AG09309 (cell line): ENCODE measurements at places on chromosomes 4 and X.

DNA sequence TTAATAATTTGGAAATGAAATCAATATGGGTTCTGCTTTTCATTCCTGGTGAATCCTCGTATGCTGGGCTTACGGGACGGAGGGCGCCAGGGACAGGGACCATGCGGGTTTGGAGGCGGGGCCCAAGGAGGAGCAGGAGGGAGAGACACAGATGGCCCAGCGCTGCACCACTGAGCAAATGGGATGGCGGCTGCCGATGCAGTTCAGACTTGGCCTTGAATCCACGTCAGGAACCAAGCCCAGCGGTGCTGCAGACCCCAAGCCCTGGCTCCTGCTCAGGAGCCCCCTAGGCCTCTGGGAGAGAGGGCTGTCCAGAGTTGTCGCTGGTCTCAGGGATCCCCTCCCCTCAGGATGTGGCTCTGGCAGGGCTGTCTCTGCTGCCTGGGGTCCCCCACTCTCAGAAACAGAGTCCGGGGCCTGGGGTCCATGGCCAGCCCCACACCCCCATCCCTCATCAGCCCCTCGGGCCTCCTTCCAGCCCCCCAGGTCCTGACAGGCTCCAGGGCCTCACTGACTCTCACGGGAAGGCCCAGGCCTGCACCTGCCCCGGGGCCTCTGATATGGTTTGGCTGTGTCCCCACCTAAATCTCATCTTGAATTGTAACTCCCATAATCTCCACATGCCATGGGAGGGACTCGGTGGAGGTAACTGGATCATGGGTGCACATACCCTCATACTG lies 75.2 kb downstream of the FAM53A start:
- no peak for DNase-seq

DNA sequence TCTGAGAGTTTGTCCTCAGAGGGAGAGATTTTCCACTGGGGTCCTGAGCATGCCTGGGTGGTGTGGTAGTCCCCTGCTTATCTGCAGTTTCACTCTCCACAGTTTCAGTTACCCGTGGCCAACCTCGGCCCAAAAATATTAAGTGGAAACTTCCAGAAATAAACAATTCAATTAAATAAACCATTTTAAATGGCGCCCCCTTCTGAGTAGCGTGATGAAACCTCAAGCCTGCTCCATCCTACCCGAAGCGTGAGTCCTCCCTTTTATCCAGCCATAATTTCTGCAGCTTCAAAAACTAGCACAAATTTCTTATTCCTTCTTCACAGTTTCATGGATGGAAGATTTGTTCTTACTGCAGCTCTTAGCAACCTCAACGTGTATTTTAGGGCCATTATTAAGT lies 26.7 kb downstream of the PNMA6E start:
- DNase-seq = no peak

- no peak for DNase-seq
These were observed 959 bp downstream of the BRS3 start for GRCh38 chrX:136488706-136489105.

DNA sequence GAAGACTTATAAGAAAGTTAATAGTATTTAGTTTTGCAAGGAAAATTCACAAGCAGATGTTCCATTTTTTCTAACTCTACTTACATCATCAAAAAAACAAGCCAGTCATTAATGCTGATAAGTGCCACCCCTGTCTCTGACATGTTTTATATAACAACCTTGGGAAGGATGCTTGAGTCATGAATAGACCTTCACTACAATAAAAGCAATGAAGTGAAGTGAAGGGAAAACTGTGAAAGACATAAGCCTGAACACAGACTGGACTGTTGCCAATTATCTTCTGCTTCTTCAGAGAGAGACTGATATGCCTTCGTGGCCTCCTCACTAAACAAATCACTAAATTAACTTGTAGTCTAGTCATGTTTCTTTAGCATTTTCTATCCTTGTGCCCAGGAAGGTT lies 353.2 kb downstream of the PDHA2 start:
- no peak for DNase-seq

GRCh38 chrX:24081661-24082154 lies 27.0 kb downstream of the EIF2S3 start:
- DNase-seq = no peak

DNA sequence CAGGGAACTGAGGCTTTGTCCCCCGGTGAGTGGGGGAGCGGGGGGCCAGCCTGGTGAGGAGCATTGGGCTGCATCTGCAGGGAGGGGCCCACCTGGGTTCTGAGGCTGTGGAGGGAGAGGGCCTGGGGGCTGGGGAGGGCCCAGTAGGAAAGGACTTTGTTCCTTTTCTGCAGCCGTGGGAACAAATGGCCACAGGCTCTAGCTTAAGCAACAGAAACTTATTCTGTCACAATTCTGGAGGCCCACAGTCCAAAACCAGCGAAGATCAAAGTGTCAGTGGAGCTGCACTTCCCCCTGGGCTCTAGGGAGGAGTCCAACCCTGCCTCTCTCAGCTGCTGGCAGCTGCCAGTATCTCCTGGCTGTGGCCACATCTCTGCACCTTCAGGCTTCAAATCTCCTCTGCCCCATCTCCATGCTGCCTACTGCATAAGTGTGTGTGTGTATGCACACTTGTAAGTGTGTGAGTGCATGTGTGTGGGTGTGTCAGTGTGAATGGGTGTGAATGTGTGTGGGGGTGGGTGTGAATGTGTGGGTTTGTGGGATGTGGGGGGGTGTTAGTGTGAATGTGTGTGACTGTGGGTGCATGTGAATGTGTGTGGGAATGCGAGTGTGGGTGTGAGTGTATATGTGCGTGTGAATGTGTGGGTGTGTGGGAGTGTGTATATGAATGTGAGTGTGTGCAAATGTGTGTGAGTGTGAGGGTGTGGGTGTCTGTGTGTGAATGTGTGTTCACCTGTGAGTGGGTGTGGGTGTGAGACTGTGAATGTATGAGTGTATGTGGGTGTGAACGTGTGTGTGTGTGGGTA lies 204.5 kb upstream of the PSAPL1 start:
- DNase-seq = no peak

DNA sequence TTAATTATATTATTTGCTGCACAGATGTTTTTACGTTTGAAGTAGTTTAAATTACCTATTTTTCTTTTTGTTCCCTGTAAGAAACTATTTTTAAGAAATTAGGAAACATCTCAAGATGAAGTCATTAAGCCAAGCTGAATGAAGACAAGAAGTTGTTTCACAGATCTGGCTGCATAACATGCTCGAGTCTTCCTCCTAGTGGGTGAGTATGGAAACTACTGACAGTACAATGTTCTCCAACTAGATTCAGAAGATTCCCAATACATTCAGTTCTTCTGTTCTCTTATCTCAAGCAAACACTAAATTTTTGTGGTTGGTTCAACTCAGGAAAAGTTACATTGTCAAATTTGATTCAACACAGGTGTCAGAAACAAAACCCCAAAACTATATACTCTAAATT lies 256.8 kb upstream of the VCX start:
- peak; percentile 5 for DNase-seq

GRCh38 chr4:79258614-79259176 lies 67.2 kb downstream of the NAA11 start:
- DNase-seq = no peak

- DNase-seq = no peak
These were observed 51.3 kb downstream of the PCDH19 start for GRCh38 chrX:100358766-100359165.
